ENCODE measurements at places on chromosomes 2 and 18. TPM values are rescaled to one million over a fixed set of nuclear protein-coding genes. Genes with fewer than 3 reads are reported as not detected.

- H3K36me3 ChIP-seq = no peaks in the 10 kb centered on the region
- H3K4me3 ChIP-seq = no peak overlapping the region
- no peak overlapping the region for H3K27ac ChIP-seq
- H3K27me3 ChIP-seq = no peaks in the 10 kb centered on the region
These were observed 83.0 kb upstream of the LTBP1 start for GRCh38 chr2:32863803-32864202.

Gene TRAK2
- 24.6 TPM for total RNA-seq

DNA sequence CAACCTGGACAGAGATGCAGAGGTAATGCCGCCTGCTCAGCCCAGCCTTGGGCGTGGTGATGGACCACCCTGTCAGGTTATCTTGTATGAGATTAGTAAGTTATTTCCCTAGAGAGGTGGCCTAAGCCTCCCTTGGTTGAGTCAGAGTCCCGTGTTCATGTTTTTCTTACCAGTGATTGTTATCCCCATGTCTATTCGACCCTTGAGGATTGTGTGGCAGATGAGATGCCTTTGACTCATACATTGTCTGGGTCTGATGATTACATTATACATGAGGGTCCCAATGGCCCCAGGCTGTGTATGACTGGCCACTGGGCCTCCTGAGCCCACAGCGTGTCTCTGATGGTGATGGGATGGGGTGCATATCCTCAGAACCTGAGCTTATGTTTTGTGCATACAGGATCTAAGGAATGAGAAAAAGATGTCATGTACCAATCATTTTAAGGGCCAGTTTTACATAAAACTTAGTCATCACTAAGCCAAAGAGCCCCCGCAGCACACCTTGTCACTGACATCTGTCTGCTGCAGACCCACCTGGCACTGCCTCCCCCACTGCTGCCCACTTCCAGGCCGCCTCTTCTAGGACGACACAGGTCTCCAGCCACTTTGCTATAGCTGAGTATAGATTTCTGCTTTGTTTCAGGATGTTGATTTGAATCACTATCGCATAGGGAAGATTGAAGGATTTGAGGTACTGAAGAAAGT is 7.7 kb downstream of the PPP1R7 start:
- no peak overlapping the region for H3K4me3 ChIP-seq
- no peaks in the 10 kb centered on the region for H3K36me3 ChIP-seq
- H3K27ac ChIP-seq = no peak overlapping the region
- DNase-seq = no peak

Gene CDH20
- 1.6 TPM for total RNA-seq

GRCh38 chr2:175468431-175469098 is 287.1 kb upstream of the ATP5MC3 start:
- no peak for DNase-seq
- H3K4me3 ChIP-seq = no peak overlapping the region
- no peaks in the 10 kb centered on the region for H3K36me3 ChIP-seq

DNA sequence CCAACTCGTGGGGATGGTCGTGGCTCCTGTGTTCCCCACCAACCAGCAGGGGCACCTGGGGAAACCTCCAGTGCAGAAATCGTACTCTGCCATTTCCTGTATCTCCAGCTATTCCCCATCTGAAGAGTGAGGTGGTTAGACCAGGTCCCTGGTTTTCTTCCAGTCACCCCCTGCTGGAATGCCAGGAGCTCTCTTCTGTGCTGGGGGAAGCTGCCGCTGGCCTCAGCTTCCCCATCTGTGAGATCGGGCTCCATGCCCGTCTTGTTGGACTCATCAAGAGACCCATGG is 119.7 kb downstream of the INHBB start:
- H3K27me3 ChIP-seq = peaks cover 9% of the 10 kb centered on the region
- H3K27ac ChIP-seq = peak overlapping the region; percentile 62
- DNase-seq = no peak
- no peaks in the 10 kb centered on the region for H3K36me3 ChIP-seq
- H3K4me1 ChIP-seq = peaks cover 12% of the 10 kb centered on the region
- H3K4me3 ChIP-seq = no peak overlapping the region

GRCh38 chr18:35189510-35189909 is 51.3 kb upstream of the ZNF397 start:
- H3K27me3 ChIP-seq = peaks cover 4% of the 10 kb centered on the region
- H3K27ac ChIP-seq = no peak overlapping the region
- H3K4me1 ChIP-seq = peaks cover 12% of the 10 kb centered on the region
- no peak overlapping the region for H3K4me3 ChIP-seq
- no peaks in the 10 kb centered on the region for H3K36me3 ChIP-seq

DNA sequence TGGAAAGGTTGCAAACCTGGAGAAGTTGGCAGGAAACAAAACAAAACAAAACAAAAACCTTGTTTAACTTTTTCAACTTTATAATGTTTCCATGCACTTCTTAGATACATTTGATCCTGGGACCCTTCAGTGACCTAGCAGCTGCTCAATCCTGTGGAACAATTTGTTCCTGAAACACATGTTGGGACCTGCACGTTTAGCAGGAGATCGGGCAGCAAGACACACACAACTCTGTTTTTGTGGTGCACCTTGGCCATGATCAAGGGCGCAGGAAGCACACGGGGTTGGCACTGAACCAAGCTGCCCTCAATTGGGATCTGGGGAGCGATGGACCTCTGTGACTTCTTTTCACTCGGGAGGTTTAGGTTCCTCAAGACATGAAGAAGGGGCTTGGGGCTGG is 268.7 kb downstream of the LOXHD1 start:
- no peaks in the 10 kb centered on the region for H3K27me3 ChIP-seq
- peaks cover 8% of the 10 kb centered on the region for H3K36me3 ChIP-seq
- DNase-seq = no peak
- H3K27ac ChIP-seq = no peak overlapping the region

GRCh38 chr2:12141618-12142258 is 395.3 kb downstream of the LPIN1 start:
- peaks cover 7% of the 10 kb centered on the region for H3K27me3 ChIP-seq
- H3K4me3 ChIP-seq = no peak overlapping the region
- peaks cover 4% of the 10 kb centered on the region for H3K4me1 ChIP-seq
- no peak overlapping the region for H3K27ac ChIP-seq
- H3K36me3 ChIP-seq = no peaks in the 10 kb centered on the region
- DNase-seq = no peak

Gene PRKAG3
- not detected for total RNA-seq

DNA sequence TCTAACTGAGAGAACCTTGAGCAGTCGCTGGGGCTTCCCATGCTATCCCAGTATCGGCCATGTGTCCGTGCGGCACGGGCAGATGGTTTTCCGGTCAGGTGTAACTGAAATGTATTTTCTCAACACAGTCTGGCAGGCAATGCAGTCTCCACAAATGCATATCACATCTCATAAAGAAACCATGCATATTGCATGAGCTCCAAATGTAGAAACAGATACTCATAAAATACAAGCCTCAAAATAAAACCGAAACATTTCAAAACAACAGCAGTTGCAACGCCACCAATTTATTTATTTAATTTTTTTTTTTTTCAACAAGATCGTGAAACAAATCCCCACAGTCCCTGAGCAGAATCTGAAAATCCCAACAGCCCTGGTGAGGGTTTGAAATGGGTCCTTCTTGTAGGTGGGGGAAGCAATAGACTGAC is 299.4 kb downstream of the LPIN1 start:
- DNase-seq = no peak
- H3K27me3 ChIP-seq = no peaks in the 10 kb centered on the region
- H3K4me1 ChIP-seq = no peaks in the 10 kb centered on the region
- H3K27ac ChIP-seq = no peak overlapping the region
